ENCODE measurements at places on chromosomes 1 and 21.

DNA sequence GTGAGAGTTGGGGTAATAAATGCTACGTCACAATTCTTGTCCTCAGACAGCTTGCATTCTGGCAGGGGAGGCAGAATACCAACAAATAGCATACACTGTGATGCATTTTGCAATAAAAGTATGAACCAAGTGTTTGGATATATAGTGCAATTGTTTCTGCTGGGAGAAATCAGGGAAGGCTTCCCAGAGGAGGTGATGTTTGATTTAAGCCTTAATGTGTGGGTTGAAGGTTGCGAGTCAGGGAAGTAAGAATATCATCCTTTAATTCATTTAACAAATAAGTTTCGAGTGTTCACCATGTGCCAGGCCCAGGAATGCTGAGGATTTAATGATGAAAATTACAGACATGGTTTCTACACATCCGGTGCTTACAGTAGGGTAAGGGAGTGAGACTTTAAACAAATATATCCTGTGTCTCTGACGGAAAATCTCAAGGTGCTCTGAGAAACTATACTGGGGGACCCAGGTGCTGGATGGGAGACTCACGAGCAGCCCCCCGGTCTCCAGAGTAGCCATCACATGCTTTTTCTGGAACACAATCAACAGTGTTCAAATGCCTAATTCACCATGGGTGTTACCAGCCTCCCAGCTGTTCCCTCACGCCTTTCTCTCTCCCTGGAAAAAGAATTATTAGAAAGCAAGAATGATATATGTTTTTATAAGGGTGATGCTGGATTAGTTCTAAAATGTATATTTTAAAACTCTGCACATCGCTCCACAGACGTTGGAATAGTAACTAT, 31.7 kb downstream of the RASSF5 start:
- H3K4me1 ChIP-seq, result no peaks in the 10 kb centered on the region
- H3K36me3 ChIP-seq, result no peaks in the 10 kb centered on the region
- H3K27me3 ChIP-seq, result 0 out of 2 replicates have a peak, but pooled peaks cover 1% of the 10 kb centered on the region
- no peak overlapping the region for H3K27ac ChIP-seq
- DNase-seq, result no peak
- no peak overlapping the region for H3K4me3 ChIP-seq

- H3K36me3 ChIP-seq, result no peaks in the 10 kb centered on the region
- no peak overlapping the region for H3K4me3 ChIP-seq
- DNase-seq, result no peak
Observed at GRCh38 chr1:94560333-94560732, 18.8 kb upstream of the F3 start.

- no peak overlapping the region for H3K4me3 ChIP-seq
- H3K4me1 ChIP-seq, result no peaks in the 10 kb centered on the region
- H3K27me3 ChIP-seq, result no peaks in the 10 kb centered on the region
Observed at GRCh38 chr1:15911927-15912326, 64.0 kb downstream of the ZBTB17 start.

- no peaks in the 10 kb centered on the region for H3K27me3 ChIP-seq
- H3K27ac ChIP-seq, result no peak overlapping the region
- H3K4me1 ChIP-seq, result no peaks in the 10 kb centered on the region
- no peak for DNase-seq
- no peak overlapping the region for H3K4me3 ChIP-seq
Observed at GRCh38 chr1:109331113-109331512, 24.3 kb upstream of the MYBPHL start.

DNA sequence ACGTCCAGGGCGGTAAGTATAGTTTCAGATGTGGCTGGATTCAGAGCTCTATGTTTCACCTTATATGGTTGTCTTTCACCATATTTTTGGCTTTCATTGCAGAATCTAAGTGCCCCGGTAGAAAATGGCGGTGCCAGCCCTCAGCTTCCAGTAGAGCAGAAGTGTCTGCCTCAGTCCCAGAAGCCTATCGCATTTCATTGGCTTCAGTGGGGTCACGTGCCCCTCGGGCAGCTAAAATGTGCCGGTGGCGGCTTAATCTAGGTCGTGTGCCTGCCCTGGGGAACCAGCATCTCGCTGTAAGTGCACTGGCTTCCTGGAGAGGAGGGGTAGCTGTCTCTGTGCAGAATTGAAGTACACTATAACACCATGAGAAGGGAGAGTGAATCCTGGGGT, 107.4 kb upstream of the MAGI3 start:
- DNase-seq, result no peak
- H3K4me3 ChIP-seq, result no peak overlapping the region
- H3K36me3 ChIP-seq, result no peaks in the 10 kb centered on the region
- no peak overlapping the region for H3K27ac ChIP-seq

- no peak for DNase-seq
- H3K4me1 ChIP-seq, result peaks cover 12% of the 10 kb centered on the region
- H3K27ac ChIP-seq, result no peak overlapping the region
- H3K4me3 ChIP-seq, result no peak overlapping the region
- H3K36me3 ChIP-seq, result peaks cover 27% of the 10 kb centered on the region
Observed at GRCh38 chr1:228496494-228496893, 9.3 kb downstream of the RNF187 start.

DNA sequence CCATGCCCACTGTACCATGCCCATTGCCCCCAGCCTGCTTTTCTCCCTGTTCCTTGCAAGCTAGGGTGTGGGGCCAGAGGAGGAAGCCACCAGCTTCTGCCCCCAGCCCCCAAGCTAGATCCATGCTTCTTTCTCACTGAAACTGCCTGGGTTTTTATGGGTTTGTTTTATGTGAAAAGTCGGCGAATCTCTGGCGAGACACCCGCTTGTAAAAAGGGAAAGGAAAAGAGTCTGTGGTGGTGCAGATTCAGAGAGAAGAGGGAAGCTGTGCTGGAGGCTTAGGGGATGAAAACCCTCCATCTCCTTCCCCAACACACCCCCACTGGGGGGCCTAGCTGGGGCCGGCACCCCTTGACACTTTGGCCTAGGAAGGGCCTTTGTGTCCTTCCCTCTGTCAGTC, 26.2 kb downstream of the GRHL3 start:
- no peak overlapping the region for H3K4me3 ChIP-seq
- no peaks in the 10 kb centered on the region for H3K36me3 ChIP-seq
- no peak overlapping the region for H3K27ac ChIP-seq
- no peak for DNase-seq
- peaks cover 1% of the 10 kb centered on the region for H3K27me3 ChIP-seq
- no peaks in the 10 kb centered on the region for H3K4me1 ChIP-seq
